ENCODE measurements at places on chromosomes 4 and X.

DNA sequence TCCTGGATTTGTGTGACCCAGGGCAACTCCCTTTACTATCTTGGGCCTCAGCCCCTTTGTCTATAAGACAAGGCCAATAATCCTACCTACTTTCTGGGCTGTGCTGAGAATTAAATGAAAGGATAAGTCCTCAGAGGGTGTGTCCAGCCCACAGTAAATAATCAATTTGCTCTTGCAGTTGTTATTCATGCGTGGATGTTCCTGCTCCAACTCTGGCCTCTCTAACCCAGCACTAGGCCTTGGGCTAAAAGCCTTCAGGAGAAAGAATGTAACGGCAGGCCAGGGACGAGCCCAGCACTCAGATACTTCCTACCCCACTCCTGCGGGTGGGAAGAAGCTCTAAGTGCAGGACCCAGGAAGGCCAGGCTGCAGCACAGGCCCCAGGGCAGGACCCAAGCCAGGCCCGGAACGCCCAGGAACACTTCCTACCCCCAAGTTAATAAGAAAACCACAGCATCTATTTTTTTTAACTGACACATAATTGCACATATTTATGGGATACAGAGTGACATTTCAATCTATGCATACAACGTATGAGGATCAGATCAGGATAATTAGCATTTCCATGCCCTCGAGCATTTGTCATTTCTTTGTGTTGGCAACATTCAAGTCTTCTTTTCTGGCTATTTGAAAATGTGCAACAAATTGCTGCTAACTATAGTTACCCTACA, 179.6 kb upstream of the RBPJ start:
- no peak for DNase-seq

DNA sequence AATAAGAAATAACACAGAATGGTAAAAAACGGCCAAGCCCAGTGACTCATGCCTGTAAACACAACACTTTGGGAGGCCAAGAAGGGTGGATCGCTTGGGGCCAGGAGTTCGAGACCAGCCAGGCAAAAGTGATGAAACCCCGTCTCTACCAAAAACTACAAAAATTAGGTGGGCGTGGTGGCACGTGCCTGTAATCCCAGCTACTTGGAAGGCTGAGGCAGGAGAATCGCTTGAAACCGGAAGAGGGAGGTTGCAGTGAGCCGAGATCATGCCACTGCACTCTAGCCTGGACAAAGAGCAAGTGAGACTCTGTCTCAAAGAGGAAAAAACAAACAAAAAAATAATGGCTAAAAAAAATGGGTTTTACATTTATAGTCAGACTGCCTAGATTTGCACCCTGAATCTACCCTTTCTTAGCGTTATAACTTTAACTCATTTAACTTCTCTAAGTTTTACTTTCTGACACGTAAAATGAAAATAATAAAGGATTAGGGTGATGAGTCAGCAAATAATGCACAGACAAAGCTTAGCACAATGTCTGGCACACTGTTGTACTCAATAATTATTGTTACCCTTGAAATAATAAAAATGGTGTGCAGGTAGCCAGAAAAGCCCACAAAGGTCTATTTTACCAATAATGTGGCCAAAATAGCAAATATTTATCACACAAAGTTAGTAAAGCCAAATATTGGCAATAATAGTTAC, 55.0 kb downstream of the ATP11C start:
- DNase-seq: no peak

- no peak for DNase-seq
Observed at GRCh38 chr4:138226351-138226750, 15.8 kb downstream of the SLC7A11 start.

DNA sequence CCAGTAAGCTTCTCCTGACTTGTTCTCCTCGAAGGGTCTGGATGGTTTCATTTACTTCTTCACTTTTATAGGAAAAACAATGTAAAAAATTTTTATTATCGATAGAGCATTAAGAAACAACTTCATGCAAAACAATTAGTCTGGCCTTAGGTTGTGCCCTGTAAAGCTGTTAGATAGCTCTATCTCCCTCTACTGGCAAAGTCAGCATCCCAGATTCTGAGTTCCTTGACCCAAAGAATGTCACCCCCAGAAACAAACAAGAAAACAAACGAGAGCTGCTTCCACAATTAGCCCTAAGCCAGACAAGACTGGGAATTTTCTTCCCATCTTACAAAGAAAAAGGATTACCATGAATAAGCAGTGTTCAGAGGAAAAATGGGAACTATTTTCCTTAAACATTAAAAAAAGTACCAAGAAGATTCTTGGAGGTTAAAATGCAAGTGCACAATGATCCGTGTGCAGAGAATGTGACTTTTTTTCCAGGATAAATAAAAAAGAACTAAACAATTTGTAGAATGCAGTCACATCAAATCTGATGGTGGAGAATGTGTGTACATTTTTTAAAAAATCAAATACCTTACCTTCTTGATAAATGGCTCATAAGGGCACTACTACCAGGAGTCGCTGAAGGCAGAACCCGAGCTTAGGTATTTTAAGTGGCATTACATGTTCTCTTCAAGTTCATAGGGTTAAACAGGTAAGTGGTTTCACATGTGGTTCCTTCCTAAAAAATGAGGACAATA, 293.2 kb downstream of the FBXO8 start:
- peak; percentile 41 for DNase-seq

- no peak for DNase-seq
Observed at GRCh38 chr4:56127716-56128115, 179.0 kb downstream of the CEP135 start.

DNA sequence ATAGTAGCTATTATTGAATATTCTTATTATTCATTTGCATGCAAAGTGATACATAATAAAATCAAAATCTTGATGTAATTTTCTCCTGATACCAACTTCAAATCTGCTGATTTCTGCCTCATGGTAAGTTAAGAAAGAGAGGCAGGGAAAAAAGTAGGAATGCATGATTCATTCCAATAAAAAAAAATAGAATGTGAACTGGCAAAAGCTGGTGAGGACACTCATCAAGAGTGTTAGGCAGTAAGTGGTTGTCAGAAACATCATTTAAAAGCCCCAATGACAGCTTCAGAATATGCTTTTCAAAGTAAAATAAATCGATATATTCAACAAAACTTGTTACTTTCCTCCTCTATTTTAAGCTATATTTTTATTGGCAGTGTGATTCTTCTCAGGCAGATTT, 979.1 kb downstream of the TECRL start:
- DNase-seq: no peak
